Dorsolateral prefrontal cortex (tissue), 122 donors: ENCODE measurements at places on chromosomes 11 and 22.

- no peak for DNase-seq
Observed at GRCh38 chr11:57330029-57330428, 5.3 kb upstream of the TNKS1BP1 start.

DNA sequence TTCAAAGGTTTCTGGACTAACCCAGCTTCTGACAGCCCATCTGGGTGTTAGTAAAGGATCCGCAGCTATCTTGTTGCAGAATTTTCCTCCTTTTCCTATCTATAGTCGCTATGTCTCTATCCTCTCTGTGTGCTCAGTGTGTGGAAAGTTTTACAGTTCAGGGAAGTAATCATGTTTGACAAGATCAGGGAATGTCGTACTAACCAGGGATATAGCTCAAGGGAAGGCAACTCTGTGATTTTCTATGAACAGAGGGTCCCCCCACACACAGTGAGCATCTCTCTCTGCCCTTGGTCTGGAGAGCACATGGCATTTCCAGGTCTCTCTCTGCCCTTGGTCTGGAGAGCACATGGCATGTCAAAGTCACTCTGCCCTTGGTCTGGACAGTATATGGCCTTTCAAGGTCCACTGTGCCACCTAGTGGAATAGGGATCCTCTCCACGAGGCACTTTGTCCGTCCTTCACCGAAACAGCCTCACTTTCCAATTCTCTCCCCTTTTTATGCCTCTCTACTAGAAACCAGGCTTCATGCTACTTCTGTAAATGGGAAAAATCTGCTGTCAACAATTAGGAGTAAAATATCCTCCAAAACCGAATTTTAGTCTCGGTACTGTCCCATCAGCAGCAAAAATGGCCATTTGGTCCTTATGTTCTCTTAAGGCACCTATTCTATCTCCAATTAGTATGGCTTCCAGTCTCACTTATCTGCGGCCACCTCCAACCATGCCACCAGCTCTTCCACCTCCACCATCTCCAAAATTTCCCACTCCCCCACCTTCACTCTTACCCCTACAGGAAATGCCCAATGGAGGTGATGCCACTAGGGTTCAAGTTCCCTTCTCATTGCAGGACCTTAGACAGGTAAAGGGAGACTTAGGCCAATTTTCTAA, 88.7 kb downstream of the IGLL5 start:
- no peak for DNase-seq

DNA sequence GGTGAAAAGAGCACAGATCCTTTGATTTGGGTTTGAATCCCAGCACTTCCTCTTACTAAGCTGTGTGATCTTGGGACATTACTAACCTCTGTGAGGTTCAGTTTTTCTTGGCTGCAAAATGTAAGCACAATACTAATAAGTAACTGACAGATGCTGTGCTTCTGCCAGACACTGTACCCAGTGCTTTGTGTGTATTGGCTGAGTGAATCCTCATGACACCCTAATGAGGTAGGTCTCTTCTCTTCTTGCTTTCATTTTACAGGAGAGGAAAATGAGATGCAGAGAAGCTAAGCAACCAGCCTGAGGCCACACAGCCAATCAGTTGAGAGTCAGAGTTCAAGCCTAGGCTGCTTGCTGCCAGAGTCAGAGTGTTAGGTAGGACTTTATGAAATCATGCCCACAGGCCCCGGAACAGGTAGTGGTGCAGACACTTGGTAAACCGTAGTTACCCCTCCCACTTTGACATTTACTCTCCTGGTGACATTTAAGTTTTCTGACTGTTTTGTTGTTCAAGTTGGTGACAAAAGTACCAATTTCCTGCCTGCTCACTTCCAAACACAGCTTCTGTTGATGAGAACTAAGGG, 21.2 kb downstream of the PTPRJ start:
- no peak for DNase-seq

- no peak for DNase-seq
Observed at GRCh38 chr11:86803136-86804045, 3.0 kb downstream of the PRSS23 start.

- no peak for DNase-seq
Observed at GRCh38 chr11:39724404-39724803, 1735.0 kb downstream of the LRRC4C start.

DNA sequence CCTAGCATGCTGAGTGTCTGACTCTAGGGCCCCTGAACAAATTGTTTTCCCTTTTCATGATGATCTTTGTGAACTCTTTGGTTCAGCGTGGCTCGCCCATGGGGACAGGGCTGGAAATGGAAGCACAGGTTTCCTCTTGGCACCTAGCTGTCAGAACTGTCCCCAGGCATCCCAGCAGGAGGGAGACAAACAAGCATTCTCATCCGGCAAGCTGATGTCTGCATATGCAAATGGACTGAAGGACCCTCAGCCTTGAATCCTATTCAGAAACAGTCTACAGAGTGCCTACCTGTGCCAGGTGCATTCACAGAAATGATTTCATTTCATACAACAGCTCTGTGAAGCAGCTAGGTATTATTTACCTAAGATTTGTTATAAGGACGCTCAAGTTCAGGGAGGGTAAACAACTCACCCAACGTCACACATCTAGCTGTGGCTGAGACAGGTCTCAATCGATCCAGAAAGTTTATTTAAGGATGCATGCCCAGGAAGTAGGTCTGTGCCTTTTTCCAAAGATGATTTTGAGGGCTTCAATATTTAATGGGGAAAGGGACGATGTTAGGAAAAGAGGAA, 176.4 kb downstream of the KIRREL3 start:
- no peak for DNase-seq

GRCh38 chr22:48464246-48464645, 1363.4 kb downstream of the BRD1 start:
- DNase-seq: peak; percentile 11

GRCh38 chr11:36792996-36793914, 195.2 kb upstream of the RAG2 start:
- DNase-seq: no peak

GRCh38 chr11:8913961-8914660, 3.1 kb downstream of the AKIP1 start:
- no peak for DNase-seq

- DNase-seq: no peak
Observed at GRCh38 chr22:50620593-50621355, 7.2 kb downstream of the ARSA start.

- DNase-seq: no peak
Observed at GRCh38 chr11:63670096-63670432, 1.1 kb downstream of the ATL3 start.

- DNase-seq: no peak
Observed at GRCh38 chr11:43557553-43558110, 122.9 kb upstream of the HSD17B12 start.

GRCh38 chr22:27153386-27153785, 496.0 kb downstream of the MIAT start:
- DNase-seq: no peak

- no peak for DNase-seq
Observed at GRCh38 chr11:20036626-20037335, 123.5 kb downstream of the DBX1 start.

- no peak for DNase-seq
Observed at GRCh38 chr22:22744412-22745224, 100.2 kb downstream of the GGTLC2 start.

DNA sequence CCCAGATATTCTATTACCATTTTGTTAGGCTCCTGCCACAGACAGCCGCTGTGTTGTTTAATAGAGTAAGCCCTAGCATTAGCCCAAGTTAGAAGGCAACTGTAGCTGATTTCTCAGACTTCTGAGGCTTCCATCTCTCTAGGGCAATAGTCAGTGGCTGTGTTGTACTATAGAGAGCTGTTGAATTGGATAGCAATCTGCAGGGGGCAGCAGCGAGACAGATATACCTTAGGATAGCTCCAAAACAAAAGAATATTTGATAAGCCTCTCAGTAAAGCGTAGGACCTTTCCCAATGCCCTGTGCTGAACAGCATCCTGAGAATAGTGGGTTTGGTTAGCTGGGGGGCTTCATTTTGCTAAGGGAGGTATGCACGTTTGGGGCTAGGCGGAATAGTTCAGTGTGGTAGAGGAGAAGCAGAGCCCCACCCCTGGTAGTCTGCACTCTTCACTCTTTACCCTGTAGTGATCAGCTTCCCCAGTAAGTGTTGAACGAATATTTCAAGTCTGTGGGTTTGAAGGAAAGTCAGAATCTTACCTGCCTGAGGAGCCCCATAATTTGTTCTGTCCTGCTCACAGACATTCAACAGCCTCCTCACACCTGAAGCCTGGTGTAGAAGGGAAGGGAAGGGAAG, 515.1 kb downstream of the INSC start:
- no peak for DNase-seq

DNA sequence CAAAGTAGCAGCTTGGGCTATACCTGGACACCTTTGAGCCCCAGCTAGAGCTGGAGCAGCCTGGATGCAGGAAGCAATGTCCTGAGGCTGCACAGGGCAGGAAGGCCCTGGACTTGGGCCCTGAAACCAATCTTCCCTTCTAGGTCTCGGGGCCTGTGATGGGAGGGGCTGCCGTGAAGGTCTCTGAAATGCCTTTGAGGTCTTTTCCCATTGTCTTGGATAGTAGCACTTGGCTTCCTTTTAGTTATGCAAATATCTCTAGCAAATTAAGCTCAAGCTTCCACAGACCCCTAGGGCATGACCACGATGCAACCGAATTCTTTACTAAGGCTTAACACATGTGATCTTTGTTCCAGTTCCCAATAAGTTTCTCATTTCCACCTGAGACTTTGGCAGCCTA, 40.0 kb downstream of the LINC01488 start:
- no peak for DNase-seq

- no peak for DNase-seq
Observed at GRCh38 chr11:67390947-67391303, 861 bp upstream of the RAD9A start.

DNA sequence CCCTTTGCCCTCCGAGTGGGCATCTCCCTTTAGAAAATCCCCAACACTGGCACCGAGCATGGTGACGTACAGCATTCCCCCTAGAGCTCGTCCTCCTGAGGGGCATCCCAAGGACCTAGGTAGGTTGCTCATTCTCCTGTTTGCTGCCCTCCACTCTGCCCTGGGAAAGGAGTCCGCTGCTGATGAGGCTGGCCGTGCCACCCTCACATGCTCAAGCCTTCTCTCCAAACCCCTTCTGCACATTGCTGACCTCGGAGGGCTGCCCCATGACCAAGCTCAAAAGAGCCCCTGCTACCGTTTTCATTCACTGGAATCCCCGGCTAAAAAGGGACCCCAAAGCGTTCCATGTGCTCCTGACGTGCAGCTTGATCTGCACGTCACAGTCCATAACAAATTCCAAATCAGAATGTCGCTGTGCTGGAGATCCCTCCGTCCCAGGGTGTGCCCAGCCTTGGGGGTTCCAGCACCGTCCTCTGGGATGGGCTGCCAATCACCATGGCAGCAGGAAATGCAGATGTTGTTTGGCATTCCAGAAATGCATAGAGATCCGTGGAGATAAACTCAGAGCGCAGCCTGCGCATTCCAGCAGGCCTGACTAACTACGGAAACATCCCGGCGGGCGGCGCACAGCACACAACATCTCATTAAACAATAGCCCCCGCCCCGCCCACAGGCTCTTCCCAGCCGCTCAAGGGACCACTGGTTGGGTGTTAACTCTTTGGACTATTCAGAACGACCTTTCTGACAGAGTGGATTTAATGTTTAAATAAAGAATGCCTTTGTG, 26.3 kb upstream of the GNB1L start:
- peak; percentile 40 for DNase-seq
